Right ventricle myocardium superior (tissue), 1 donor: ENCODE measurements at places on chromosomes 3 and 15. TPM values are rescaled to one million over a fixed set of nuclear protein-coding genes. Genes with fewer than 3 reads are reported as not detected.
A peak's percentile ranks its signal among the peaks of the same experiment; 100 is the strongest.

The ADAMTSL3 gene
- 10.5 TPM for total RNA-seq

The FMN1 gene
- total RNA-seq = 2.9 TPM

GRCh38 chr3:72724070-72724469 is 124.2 kb downstream of the SHQ1 start:
- DNase-seq = no peak

DNA sequence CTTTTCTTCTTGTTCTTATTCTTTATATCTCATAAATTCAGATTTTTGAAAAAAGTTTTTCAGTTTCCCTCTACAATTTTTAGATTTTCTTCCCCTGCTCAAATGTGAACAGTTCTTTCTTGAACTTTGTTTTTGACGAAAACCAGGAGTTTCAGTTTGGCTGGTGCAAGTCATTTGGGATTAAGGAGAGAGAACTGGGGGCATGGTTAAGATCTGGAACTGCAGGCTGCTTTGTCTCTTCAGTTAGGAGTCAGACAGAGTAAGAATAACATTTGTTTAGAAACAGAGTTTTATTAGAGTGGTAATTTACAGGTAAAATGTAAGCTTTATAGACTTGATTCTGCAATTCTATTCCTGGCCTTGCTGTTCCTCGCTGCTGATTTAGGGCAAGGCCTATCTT is 310.5 kb upstream of the C2CD4B start:
- no peak for DNase-seq

DNA sequence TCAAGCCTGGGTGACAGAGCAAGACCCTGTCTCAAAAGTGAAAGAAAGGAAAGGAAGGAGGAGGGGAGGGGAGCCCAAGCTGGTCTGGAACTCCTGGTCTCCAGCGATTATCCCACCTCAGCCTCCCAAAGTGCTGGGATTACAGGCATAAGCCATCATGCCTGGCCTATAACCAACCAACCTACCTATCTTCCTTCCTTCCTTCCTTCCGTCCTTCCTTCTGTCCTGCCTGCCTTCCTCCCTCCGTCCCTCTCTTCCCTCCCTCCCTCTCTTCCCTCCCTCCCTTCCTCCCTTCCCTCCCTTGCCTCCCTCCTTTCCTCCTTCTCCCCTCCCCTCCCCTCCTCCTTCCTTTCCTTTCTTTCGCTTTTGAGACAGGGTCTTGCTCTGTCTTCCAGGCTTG is 56.7 kb upstream of the HACD2 start:
- DNase-seq = no peak

DNA sequence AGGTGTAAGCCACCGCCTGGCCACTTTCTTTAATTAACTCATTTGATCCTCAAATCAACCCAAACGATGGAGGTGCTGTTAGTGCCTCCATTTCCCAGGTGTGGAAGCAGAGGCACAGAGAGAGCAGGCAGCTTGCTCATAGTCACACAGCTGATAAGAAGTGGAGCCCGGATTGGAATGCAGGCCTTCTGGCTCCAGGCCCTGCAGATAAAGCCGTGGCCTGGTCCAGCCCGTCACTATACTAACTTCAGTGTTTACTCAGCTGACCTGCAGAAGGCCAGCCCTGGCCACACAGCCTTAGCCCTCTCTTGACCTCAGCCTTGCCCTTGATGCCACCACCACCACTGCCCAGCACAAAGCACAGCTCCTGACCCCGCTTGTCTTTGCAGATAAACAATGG is 116.7 kb downstream of the NUP210 start:
- peak; percentile 22 for DNase-seq

DNA sequence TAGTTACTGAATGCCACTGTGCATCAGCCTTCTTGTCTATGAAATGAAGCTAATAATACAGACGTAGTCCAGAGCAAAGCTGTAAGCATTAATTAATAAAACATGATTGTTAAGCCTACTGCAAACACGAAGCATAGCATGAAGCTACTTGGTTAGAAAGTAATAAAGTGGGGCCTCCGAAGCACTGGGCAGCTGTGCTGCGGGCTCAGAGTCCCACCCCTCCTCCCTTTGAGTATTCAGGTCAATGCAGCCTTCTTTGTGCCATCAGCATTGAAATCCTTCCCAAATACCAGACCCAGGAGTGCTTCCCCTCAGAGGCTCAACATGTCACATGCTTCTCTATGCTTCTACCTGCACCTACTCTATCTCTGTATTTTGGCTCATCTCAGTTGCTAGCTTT is 1112.6 kb downstream of the IGSF11 start:
- no peak for DNase-seq

The XYLB gene
- 1.5 TPM for total RNA-seq

DNA sequence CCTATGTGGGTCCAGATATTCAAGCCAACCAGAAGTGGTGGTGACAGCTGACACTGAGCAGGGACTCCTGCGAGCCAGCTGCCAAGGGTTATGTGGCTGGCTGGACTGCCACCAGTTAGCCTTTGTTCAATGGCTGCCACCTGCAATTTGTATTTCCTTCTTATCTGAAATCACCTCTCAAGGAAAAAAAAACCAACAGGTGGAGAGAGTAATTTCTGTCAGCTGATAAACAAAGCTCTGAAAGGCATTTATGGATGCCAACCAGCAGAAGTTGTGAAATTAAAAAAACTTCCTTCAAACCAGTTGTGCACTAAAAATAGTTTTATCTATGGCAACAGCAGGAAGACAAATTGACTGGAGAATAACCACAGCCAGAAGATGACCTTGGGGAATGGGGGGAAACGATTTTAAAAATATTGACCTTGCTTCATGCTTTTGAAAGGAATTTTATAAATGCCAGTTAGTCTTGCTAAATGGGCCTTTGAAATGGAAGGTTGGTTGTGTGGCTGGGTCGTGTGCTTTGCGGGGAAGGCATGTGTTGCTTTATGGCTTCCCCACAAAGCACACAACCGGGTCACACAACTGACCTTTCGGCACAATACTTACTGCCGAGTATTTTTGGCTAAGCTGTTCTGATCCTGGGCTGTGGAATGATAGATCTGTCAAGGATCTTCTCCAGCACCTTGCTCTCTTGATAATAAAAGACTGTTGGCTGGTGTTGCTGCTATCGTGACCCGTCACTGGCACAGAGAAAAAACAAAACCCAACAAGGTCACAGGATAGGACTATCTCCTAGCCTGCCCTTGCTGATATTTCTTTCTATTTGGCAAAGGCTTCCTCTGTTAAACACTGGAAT is 3.5 kb downstream of the MYZAP start:
- peak; percentile 78 for DNase-seq

DNA sequence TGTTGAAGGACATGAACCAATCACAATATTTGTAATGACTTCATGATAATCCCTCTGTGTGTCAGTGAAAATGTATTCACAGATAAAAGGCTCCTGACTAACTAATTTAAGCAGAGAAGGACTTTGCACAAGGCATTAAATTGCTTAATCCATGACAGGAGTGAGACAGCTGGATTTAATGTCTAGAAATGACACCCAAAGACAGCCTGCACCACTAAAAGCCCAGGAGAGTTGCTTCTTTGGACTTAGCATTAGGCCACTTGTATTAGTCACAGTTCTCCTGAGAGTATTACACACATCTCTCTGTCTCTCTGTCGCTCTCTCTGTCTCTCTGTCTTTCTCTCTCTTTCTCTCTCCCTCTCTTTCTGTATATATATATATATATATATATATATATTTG is 180.4 kb downstream of the GOLGA8K start:
- no peak for DNase-seq

- DNase-seq = no peak
Observed at GRCh38 chr3:143810953-143811265, 37.4 kb downstream of the SLC9A9 start.

GRCh38 chr3:48423241-48423882 is 6.5 kb downstream of the PLXNB1 start:
- DNase-seq = no peak

DNA sequence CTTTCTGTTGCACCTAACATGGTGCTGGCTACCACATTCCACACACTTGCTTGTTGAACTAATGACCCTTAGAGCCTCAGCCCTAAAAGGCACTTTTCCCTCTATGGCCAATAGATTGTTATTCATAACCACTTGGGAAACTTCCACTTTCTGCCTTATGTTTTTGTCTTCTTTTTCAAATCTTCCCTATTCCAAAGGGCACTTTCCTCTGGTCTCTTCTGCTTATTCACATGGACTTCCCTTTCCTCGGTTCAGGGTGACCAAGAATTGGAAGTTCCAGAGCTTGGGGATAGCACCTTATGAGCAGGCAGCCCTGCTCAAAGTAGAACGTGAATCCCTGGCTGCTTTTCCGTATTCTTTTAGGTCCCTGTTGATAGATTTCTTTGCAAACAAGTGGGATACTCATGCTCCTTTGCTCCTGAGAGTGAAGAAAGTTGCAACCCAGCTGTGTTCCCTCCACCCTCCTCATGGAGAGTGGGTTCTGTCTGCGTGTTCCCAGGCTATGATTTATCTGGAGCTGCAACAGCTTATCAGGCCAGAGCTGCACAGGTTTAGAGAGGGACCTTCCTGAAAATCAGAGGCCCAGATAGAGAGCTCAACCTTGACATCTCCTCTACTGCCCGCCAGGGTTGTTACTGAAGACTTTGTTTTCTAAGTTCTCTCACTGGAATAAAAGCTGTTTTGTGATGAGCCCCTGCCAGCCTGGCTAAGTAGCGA is 58.8 kb upstream of the MYZAP start:
- no peak for DNase-seq

The CCR9 gene
- not detected for total RNA-seq

DNA sequence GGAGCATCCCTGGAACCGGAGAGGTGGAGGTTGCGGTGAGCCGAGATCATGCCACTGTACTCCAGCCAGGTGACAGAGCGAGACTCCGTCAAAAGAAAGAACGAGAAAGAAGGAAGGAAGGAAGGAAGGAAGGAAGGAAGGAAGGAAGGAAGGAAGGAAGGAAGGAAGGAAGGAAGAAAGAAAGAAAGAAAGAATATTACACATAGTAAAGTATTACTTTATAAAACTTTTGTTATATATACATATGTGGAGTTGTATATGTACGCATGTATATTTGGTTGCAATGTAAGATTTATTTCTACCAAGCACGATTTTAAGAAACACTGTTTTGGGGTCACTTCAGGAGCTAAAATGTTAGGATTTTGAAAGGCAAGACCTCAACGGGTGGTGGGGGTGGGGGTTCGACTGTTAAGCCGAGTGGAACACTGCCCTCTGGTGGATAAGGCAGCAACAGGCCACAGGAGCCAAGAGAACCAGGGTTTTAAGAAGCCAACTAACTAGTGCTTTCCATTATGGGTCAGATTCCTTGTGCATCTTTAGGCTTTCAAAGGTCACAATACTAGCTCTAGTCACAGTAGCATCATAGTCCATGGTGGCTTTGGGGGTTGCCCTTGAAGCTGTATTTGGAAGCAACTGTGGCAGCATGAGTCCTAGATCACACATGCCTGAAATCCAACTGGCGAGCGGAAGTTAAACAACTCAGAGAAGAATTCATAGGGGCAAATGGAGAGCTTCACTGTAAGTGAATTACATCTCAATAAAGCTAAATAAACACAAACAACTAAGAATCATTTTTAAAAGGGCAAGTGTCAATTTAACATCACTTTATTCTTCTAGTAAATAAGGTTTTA is 22.5 kb downstream of the GLB1 start:
- DNase-seq = peak; percentile 60

GRCh38 chr3:52506266-52506966 is 11.3 kb downstream of the STAB1 start:
- no peak for DNase-seq

- DNase-seq = no peak
Observed at GRCh38 chr3:153072856-153073255, 89.2 kb upstream of the RAP2B start.

DNA sequence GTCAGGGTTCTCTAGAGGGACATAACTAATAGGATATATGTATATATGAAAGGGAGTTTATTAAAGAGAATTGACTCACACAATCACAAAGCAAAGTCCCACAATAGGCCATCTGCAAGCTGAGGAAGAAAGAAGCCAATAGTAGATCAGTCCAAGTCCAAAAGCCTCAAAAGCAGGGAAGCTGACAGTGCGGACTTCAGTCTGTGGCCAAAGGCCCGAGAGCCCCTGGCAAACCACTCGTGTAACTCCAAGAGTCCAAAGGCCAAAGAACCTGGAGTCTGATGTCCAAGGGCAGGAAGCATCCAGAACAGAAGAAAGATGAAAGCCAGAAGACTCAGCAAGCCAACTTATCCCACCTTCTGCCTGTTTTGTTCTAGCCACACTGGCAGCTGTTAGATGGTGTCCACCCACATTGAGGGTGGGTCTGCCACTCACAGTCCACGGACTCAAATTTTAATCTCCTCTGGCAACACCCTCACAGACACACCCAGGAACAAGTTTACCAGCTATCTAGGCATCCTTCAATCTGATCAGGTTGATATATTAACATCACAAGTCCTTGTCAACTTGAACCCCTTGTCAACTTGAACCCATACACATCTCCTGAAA is 54.2 kb upstream of the ACAD9 start:
- no peak for DNase-seq

The FBXO40 gene
- total RNA-seq = 207 TPM

DNA sequence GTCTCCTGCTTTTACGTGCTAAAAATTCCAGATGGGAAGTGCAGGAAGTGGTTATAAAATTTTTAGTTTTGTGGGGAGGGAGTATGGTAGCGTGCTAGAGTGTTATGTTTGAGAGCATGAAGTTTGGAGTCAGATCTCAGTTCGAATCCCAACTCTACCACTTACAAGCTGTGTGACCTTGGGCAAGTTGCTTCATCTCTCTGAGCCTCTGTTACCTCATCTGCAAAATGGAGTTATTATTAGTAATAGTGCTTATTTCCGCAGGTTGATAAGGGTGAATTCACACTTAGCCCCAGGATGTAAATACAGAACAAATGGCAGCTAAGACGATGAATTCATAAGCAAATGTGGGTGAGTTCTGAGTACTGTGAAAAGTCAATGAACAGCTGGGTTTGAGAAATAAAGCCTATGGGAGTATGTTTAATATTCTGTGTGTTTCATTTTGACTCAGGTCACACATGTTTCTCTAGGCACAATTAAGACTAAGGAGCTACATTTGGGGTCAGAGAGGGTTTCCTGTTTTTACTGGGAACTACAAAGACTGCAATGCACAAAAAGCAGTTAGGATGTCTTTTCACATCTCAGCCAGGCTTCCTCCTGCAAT is 73.1 kb upstream of the FEZF2 start:
- DNase-seq = no peak

DNA sequence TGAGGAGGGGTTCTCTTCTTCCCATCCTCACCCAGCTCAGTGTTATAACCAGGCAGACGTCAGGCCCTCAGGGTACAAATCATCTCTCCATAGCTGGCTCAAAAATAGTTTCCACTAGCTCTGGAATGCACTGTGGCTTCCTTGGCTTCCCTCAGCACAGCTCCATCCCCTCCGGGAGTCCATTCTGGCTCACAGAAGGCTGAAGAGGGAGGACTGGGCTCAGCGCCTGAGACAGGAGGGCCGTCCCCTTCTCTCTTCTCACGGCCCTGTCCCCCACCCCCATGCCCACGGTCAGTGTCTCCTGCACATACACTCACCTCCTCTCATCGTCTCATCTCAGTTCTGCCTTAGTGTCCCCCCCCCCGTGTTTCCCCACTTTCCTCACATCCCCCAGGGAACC is 50.1 kb downstream of the UMPS start:
- peak; percentile 86 for DNase-seq

GRCh38 chr15:90619939-90620338 is 90.2 kb downstream of the CRTC3 start:
- no peak for DNase-seq
